LoVo (cell line): ENCODE measurements at places on chromosomes 2 and 18.

DNA sequence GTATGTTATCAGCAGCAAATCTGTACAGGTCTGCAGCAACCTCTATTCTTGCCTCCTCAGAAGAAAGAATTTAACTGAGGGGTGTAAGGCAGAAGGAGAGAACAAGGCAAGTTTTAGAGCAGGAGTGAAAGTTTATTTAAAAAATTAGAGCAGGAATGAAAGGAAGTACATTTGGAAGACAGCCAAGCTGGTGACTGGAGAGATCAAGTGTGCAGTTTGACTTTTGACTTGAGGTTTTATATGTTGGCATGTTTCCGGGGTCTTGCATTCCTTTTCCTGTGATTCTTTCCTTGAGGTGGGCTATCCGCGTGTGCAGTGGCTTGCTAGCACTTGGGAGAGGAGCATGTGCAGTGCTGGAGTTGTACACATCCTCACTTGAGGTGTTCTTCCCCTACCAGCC, 16.5 kb upstream of the CERS6 start:
- DNase-seq = no peak

DNA sequence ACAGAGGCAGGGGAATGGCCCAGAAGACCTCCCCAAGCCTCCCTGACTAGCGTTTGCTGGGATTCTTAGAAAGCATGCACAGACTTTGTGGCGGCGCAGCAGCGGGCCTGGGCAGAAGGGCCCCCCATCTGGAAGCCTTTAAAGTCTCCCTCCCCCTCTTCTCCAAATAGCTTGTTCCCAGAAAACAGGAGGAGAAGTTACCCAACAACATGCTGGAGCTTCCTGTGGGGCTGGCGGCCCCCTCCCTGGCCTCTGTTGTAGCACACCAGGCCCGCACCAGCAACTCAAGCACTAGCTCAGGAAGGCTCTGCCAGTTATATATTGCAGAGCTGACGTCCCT, 334.8 kb downstream of the DYSF start:
- DNase-seq = no peak

- no peak for DNase-seq
Observed at GRCh38 chr18:30687501-30687900, 355.0 kb downstream of the DSC3 start.

GRCh38 chr2:74767618-74768017, 66.3 kb upstream of the HK2 start:
- no peak for DNase-seq

DNA sequence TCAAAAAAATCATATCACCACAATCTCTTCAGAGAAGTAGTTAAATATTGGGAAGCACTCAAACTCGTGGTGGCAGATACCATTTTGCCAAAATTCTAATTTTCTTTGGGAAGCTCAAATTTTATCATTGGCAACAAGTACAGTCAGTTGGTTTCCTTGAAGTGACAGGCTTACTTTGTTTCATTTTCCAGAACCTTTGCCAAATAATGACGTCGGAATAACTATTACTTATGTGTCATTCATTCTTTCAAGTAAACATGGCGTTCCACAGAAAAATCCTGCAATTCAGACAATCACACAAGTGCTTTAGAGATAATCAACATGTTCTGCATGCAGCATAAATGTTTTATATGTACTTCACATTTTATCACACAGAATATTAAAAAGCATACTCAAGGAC, 5.4 kb downstream of the TTLL4 start:
- DNase-seq = no peak

DNA sequence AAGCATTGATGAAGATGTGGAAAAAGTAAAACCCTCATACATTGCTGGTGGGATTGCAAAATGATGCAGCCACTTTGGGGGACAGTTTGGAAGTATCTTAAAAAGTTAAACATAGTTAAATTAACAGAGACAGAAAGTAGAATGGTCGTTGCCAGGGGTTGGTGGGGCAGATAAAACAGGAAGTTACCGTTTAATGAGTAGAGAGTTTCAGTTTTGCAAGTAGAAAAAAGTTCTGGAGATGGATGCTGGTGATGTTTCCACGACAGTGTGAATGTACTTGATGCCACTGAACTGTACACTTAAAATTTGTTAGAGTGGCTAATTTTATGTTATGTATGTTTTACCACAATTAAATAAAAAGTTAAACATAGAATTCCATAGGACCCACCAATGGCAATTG, 44.5 kb upstream of the EGR4 start:
- no peak for DNase-seq

DNA sequence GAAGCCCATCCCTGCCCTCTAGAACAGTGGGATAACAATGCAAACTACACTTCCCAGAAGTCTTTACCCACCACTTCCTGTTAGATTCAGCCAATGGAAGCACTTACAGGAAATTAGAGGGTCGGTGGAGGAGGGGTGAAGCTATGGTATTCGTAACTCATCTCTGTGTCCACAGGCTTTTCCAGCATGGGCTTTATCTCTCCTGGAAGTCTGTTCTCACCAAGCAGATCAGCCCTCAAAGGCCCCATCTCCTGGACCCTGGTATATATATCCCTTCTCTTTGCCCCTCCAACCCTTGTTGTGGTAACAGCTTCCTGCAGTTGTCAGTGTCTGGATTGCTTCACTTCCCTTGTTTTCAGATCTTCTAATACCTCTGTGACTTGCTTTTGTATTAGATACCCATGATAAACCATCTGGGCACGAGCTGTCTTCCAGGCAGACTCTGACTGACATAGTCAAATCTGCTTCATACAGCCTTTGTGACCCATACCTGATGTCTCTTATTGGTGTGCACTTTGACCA, 475.0 kb upstream of the POU3F3 start:
- DNase-seq = no peak

DNA sequence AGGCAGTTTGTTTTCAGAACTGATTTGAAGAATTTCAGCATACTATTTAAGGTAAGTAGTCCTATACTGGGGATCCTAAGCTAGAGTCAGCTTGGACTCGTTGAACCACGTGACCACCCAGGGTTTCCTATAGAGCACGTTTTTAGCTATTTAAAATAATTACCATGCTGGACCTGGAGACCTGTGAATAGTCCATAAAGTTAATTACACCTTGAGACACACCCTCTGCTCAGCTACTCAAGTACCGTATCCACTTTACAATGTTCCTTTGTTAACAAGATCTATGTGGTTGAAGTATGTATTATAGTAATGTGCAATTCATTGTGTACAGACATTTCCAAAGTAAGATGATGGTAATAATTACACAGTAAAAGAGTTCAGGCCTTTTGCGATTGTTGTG, 67.6 kb downstream of the CRIM1 start:
- peak; percentile 14 for DNase-seq

DNA sequence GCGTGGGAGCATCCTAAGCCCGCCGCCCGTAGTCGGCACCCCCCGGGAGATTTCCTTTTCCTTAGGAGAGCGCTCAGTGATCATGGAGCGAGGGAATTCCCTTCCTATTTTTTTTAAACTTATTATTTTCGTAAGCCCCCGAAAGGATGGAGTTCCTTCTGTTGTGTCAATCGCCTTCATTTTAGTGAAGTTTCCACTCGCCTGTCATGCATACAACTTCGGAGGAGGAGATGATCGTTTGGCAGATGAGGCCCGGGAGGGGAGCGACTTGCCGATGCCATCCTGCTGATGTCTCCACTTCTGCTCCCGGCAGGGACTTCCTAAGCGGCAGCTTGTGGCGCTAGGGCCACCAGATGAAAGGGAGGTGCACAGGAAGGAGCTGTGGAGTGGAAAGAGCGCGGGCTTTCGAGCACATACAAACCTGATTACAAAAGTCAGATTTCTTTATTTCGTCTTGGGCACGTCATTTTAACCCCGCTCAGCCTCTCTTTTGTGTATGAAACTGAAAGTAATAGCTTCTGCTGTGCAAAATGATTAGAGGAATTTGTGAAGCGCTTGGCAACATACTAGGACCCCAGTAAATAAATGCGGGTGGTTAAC, at the start of gene ADGRF3:
TSS of gene ADGRF3 (minus strand) at position 336 of the 600 bp plus-strand sequence. CDS start 555 bp downstream, outside the sequence.
- peak; percentile 57 for DNase-seq

GRCh38 chr2:218252509-218253231, 8.1 kb upstream of the GPBAR1 start:
- no peak for DNase-seq

- DNase-seq = peak; percentile 45
Observed at GRCh38 chr2:71299507-71299906, 32.1 kb upstream of the ZNF638 start.

GRCh38 chr2:11123001-11123809, 32.1 kb upstream of the SLC66A3 start:
- no peak for DNase-seq

GRCh38 chr18:29661924-29662323, 1380.6 kb downstream of the DSC3 start:
- no peak for DNase-seq

- no peak for DNase-seq
Observed at GRCh38 chr2:168355779-168356476, 100.1 kb upstream of the CERS6 start.

- peak; percentile 31 for DNase-seq
Observed at GRCh38 chr2:121151311-121152109, 133.5 kb downstream of the TFCP2L1 start.

GRCh38 chr18:46393230-46393629, 263.8 kb downstream of the LOXHD1 start:
- DNase-seq = no peak

DNA sequence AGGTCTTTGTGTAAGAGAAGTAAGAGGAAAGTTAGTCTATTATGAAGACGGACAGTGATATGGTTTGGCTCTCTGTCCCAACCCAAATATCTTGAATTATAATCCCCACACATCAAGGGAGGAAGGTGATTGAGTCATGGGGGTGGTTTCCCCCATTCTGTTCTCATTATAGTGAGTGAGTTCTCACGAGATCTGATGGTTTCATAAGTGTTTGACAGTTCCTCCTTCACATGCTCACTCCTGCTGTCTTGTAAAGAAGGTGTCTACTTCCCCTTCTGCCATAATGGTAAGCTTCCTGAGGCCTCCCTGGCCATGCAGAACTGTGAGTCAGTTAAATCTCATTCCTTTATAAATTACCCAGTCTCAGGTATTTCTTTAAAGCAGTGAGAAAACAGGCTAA, 67.6 kb downstream of the NEURL3 start:
- no peak for DNase-seq

- no peak for DNase-seq
Observed at GRCh38 chr2:129091620-129092019, 773.0 kb upstream of the HS6ST1 start.

GRCh38 chr2:28444956-28445355, 50.9 kb upstream of the PLB1 start:
- no peak for DNase-seq

GRCh38 chr18:42549596-42549995, 565.9 kb downstream of the RIT2 start:
- no peak for DNase-seq

- DNase-seq = peak; percentile 65
Observed at GRCh38 chr18:5294457-5295230, 882 bp downstream of the ZBTB14 start.

- DNase-seq = no peak
Observed at GRCh38 chr2:169797601-169798000, 1.1 kb upstream of the SSB start.

DNA sequence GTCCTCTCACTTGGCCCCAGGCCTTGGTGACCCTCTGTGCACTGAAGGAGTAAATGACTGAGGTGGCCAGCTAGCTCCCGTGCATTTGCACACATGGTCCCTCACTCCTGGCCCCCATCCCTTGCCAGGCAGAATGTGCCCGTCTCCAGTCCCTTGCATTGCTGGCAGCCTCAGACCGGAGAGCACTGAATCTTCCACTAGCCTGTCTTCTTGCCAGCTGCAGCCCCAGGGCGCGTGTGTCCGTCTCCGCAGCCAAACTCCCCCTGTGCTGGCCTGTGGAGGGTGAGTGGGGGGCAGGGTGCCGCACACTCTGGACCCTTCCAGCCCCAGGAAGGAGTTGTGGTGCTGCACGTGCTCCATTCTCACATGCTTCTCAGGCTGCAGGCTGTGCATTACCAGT, 35.9 kb downstream of the INPP4A start:
- DNase-seq = no peak

- DNase-seq = no peak
Observed at GRCh38 chr2:43217228-43218154, 8.9 kb downstream of the ZFP36L2 start.

DNA sequence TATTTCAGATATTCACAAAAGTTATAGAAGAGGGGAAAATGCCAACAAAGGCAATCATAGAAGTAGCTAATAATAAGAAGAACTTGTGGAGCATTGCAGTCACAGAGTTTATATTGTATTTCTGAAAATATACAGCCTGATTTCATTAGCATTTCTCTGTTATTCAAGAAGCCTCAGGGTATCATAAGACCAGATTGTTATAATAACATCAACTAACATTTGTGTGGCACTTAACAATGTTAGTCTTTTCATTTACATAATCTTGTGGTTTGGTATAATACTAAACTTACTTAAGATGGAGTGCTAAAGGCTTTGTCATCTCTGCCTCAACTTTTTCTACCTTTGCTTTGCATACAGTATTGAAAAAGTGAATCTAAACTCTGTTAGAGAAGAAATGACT, 61.6 kb upstream of the TACR1 start:
- DNase-seq = no peak
